ENCODE measurements at places on chromosomes 6 and 20.

DNA sequence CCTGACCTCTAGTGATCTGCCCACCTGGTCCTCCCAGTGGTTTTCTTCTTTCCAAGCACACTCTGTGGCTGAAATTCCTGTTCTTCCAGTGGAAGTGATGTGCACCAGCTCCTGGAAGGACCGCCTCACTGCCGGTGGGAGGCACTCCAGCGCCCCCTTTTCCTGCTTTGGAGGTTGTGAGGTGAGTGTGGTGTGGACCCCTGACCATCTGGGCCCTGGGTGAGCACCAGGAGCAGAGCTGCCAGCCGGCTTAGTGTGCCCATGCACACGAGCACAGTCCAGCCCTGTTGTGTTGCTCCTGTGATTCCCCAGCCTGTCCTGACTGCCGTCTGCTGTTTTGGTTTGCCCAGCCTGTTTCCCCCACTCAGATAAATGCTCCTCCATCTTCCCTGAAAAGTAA is 134.6 kb downstream of the FNDC1 start:
- DNase-seq = no peak

GRCh38 chr6:21335591-21335990 is 258.0 kb upstream of the SOX4 start:
- DNase-seq = no peak

GRCh38 chr20:25032478-25033264 is 25.3 kb downstream of the ACSS1 start:
- DNase-seq = no peak

DNA sequence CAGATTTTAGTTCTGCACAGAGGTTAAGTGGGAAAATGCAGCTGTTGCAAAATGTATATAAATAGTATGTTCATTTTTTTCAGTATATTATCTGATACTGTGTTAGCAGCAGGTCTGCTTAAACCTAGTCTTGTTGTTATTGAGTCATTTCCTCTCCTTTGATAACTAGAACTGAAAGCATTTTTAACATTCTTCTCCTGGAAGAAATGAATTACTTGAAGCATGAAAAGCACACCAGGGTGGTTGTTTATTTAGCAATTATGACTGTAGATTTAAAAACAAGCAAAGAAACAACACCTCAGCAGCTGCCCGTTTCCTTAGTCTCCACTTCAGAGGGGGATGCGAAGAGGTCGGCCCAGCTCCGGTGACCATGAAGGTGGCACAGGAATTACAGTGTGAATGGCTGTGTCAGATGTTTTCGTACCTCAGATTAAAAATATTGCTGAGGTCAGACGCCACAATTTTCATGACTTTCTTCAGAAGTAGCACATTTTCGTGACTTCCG is 53.5 kb downstream of the GOPC start:
- DNase-seq = no peak

- DNase-seq = no peak
Observed at GRCh38 chr6:149079911-149080491, 237.5 kb upstream of the TAB2 start.

- DNase-seq = no peak
Observed at GRCh38 chr6:157845493-157846259, 22.6 kb downstream of the SNX9 start.

- DNase-seq = no peak
Observed at GRCh38 chr20:19888269-19888671, 128.9 kb upstream of the NAA20 start.

GRCh38 chr6:130713144-130713543 is 114.1 kb upstream of the SMLR1 start:
- DNase-seq = peak; percentile 13

- no peak for DNase-seq
Observed at GRCh38 chr6:14738933-14739332, 506.9 kb upstream of the JARID2 start.

GRCh38 chr6:145749632-145750031 is 14.3 kb upstream of the EPM2A start:
- no peak for DNase-seq

GRCh38 chr6:156980515-156980914 is 203.3 kb downstream of the ARID1B start:
- DNase-seq = no peak

DNA sequence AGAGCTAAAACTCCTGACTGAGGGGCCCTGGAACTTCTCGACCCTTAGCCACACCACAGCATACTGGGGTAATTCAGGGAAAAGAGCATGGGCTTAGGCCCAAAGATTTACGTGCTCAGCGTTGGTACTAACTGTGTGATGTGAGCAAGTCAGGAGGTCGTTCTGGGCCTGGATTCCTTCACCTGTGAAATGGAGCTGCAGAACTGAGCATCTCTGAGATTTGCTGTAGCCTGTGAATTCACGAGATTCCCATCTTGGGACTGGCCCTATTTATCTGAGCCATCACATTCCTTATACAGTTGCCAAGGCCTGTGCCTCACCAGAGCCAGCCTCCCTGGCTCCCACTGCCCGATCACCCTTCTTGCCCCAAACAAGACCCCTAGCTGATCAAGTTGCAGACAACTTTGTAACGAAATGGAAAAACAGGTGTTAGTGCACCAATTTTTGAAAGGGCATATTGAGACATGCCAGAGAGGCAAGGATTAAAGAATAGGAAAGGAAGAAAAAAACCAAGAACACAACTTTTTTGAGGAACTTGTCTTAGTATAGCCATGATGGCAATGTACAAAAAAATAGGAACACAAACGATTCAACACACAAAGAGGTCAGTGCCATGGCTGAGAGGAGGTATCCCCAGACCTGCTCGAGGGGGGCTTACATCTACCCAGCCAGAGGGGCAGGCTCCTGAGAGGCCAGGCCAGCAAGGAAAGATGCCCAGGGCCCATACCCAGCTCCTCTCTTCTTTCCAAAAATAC is 323.0 kb upstream of the JARID2 start:
- no peak for DNase-seq

- no peak for DNase-seq
Observed at GRCh38 chr20:19679900-19680495, 78.1 kb upstream of the RIN2 start.

DNA sequence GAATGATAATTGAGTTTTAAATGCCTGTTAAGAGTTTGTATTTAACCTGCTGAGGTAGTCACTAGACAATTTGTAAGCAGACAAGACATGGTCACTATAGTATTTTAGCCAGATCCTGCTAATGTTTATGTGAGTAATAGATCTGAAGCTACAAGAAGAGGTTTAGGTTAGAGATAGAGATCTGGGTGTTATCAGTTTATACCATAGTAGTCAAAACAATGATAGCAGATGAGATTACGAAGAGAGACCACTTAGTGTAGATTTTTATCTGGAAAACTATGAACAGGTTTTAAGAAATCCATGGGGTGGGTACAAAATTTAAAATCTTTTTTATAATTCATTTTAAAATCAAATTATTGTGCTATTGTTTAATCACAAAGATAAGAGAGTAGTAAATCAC is 47.5 kb downstream of the PHIP start:
- no peak for DNase-seq

DNA sequence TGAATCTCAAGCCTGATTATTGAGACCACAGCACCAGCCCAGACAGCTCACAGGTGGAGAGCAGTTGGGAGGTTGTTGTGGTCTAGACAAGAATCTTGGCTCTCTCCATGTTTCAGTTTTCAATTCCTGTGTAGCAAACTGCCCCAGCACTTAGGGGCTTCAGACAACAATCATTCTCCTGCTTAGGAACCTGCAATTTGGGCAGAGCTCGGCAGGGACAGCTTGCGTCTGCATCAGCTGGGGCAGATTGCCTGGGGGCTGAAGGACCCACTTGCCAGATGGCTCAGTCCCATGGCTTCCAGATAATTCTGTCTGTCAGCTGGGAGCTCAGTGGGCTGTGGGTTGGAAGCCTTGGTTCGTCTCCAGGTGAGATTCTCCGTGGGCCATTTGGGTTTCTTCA is 6.9 kb downstream of the TGM6 start:
- no peak for DNase-seq

DNA sequence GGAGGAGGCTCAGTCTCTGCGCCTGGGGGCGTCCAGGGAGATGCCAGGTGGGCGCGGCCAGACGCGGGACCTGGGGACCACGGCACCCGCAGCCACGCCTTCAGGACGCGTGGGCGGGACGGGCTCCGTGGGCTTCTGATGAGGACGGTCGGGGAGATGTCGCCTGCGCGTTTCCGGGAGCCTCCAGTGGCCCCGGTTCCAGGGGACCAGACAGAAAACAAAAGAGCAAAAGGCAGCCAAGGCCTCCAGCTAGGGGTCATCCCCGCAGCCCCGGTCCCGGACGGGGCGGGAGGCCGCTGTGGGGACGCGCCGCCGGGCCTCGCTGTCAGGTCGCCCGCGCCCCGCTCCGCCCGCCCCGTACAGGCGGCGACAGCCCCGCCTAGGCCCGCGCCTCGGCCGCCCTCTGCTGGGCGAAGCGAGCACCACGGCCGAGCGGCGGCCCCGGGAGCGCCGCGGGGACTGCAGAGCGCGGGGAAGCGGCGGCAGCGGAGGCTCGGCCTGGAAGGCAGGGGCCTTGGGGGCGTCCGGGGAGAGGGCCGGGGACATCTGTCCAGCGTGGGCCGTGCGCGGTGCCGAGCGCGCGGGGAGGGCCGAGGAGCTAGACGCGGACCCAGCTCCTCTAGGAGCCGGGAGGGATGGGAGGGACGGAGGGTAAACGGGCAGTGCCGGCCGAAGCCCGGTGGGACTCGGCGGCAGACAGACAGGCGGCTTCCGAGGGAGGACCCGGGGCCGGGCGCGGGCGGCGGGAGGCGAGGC is 48.7 kb downstream of the TMEM242 start:
- DNase-seq = peak; percentile 77

DNA sequence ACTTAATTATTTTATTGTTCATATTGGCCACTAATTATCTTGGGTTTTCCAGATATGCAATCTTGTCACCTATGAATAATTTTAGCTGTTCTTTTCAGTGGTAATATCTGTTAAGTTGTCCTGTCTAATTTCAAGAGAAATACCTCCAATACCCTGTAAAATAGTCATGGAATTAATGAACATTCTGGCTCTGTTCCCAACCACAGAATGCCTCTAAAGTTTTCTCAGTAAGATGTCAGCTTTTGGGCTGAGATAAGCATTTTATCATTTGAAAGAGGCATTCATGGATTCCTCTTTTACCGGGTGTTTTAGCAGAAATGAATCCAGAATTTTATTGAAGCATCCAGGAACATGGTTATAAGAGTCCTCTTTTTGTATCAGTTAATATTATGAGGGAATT is 109.3 kb downstream of the WDR27 start:
- no peak for DNase-seq

GRCh38 chr6:23089981-23090380 is 520.6 kb downstream of the HDGFL1 start:
- no peak for DNase-seq

DNA sequence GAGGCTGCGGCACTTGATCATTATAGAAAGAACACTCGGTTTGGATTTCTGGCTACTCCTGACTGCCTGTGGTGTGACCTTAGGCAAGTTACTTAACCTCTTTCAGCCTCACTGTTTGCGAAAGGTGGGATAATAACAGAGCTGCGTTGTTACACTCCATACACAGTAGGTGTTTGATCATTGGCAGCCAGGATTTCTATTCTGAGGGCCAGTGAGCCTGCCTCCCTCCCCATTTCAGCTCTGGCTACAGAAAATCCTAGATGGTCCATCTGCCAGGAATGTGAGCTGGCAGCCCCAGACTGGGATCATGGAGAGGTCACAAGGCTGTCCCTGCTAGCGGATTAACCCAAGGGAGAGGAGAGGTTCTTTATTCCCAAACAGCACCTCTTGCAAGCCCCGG is 2.7 kb downstream of the KCNB1 start:
- no peak for DNase-seq

GRCh38 chr6:153183925-153184324 is 52.8 kb upstream of the RGS17 start:
- no peak for DNase-seq

DNA sequence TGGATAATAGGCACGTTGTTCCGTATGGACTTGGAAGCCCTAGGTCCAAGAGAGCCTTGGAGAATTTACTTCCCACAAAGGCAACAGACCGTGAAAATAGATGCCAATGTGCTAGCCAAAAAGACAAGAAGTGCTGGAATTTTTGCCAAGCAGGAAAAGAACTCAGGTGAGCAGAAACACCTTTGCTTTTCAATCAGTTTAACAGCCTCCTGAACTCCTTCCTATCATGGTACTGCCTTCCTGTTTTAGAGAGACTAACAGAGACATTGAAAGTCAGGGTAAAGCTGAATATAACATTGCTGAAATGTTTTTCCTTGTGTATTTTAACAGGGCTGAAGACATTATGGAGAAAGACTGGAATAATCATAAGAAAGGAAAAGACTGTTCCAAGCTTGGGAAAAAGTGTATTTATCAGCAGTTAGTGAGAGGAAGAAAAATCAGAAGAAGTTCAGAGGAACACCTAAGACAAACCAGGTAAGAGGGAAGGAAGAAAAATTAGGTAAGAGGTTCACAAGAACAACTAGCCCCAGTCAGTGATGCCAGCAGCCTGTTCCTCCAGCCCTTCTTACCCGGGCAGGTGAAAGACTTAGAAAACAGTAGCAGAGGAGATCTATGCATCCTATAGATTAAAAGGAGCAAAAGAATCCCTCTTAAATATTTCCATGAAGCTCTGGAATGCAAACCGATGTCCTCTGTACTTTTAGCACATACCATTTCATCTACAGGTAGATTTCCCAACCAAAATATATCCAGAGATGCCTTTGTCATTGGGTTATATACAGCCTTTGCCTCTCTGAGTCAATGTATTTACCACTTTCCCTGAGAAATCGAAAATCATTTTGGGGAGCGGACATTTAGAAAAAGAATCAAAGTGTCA is 4.0 kb downstream of the EDN1 start:
- no peak for DNase-seq

DNA sequence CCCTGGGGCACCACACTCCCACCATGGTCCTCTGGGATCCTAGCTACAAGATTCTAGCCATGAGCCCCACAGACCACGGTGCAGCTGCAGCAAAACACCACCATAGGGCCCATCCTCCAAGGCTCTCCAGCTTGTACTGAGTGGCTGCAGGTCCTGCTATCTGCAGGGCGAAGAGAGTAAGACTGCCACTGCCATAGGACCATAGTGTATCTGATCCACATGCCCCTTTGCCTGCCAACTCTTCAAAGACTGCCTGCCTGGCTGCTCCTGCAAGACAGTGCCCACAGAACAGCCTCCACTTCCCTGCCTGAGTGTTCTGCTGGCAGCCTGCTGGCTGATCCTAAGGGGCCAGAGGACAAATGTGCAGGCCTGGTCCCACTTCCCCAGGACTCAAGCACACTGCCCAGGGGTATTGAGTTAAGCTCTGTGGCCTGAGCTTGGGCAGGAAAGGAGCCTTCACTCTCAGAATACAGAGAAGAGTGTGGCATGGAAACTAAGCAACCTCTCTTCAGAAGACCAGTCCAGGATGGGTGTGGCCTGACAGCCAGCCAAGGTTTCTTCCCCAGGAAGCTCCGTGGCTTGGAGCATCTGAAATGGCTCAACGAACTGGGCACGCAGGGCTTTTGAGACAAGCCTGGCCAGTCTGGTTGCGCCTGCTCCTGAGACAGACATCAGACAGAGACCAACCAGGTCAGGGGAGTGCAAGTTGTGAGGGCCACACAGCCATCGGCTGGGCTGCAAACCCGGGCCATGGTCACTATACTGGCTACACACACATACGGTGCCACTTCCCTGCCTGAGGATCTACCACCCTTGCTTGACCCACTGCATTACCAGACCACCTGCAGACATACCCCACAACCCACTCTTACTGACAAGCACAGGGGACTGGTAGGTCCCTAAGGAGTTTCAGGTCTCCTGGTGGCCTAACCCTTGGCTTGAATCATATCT is 54.5 kb downstream of the RNGTT start:
- DNase-seq = no peak
